ENCODE measurements at places on chromosomes 5 and 9. TPM values are rescaled to one million over a fixed set of nuclear protein-coding genes. Genes with fewer than 3 reads are reported as not detected.

ARL14EPL gene
- not detected for total RNA-seq

GRCh38 chr9:135601988-135602387 lies 37.4 kb downstream of the GLT6D1 start:
- DNase-seq, result no peak

CCNI2 gene
- not detected for total RNA-seq

DNA sequence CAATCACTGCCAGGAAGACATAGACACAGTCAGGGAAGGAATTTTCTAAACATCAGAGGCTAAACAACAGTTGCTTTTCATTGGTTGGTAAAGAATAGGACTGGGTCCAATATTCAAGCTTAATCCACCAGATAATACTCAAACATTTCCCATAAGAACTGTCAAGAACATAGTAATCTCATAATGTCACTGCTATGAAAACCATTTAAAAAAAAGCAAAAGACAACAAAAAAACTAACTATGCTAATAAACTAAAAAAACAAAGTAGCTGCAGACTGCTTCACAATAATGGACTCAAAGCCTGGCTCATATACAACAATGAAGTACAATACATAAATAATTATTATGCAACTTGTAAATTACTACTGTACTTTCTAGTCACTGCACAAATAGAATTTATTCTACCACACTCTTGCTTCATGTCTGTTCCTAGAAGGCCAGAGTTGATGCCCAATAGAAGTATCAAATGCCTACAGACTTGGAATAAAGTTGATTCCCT lies 148.7 kb downstream of the MLLT3 start:
- DNase-seq, result no peak

DNA sequence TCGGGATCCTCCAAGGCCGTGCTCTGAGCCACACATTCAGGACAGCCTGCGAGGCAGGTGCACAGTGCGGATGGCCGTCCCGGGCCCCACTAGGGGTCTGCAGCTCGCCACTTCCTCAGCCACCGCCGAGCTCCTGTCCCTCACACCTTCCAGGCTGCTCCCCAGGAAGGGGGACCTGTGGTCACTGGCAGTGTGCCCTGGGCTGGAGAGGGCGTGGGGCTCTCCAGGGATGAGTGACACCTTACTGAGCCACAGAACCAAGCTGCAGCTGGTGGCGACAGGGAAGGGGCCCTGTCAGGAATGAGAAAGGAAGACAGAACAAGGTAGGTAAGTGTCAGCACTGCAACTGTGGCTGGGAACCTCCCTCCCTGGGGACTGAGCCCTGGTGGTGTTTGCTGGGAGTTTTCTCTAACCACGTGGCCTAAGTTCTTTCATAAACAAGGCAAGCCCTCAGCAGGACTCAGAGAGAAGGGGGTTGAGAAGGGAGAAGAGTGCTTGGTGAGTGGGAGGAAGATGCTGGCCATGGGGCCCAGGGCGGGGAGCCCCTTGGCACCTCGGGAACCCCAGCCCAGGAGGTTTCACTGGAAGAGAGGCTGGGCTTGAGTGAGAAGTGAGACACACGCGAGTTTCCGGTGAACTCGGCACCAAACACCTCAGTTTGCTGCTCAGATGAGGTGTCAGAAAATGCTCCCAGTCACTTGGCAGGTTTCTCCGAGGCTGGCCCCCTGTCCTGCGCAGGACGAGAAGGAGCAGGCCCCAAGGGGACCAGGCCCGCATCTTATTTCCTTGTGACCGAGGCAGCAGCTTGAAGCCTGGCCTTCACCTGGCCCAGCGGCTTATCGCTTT lies 5.2 kb downstream of the IL13 start:
- DNase-seq, result no peak

DNA sequence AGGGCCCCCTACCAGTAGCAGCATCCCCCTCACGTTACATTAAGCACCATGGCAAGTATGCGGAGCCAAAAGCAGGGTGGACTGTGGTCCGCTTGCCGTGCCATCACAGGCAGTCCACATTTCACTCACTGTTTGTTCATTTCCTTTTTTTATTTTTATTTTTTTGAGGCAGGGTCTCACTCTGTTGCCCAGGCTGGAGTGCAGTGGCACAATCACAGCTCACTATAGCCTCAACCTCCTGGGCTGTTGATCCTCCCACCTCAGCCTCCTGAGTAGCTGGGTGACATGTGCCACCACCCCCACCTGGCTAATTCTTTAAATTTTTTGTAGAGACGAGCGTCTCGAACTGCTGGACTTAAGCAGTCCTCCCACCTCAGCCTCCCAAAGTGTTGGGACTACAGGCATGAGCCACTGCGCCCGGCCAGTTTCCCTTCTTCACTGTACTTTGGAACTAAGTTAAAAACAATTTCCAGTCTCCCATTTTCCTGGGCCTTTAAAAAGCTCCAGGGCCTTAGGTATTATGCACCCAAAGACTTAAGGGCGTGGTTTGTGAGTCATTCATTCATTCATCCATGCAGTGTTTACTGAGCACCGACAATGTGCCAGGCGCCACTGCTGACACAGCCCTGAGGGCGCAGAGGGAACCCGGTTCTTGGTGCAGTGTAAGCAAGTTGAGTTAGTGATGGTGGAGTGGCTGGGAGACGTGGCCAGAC lies 19.9 kb downstream of the PRRX2 start:
- peak; percentile 83 for DNase-seq

IFNA17 gene
- total RNA-seq, result not detected

ARHGAP26 gene
- total RNA-seq, result 32.4 TPM

PRLR gene
- total RNA-seq, result not detected

DNA sequence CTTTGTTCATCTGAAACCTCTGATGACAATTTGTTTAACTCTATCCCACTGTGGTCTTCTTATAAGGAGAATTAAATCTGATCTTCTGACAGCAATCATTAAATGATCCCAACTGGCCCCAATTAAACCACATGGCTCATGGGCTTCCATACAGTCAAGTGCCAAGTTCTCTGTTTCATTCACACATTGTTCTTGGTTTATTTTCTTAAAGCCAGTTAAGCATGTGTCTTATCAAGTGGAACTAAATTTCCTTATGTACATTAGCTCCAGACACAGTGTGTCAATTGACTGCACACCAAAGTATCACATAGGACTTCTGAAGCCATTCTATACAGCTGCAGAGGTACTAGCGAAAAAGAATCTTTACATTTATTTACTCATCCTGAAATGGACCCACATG lies 51.2 kb downstream of the MEF2C start:
- no peak for DNase-seq

DNA sequence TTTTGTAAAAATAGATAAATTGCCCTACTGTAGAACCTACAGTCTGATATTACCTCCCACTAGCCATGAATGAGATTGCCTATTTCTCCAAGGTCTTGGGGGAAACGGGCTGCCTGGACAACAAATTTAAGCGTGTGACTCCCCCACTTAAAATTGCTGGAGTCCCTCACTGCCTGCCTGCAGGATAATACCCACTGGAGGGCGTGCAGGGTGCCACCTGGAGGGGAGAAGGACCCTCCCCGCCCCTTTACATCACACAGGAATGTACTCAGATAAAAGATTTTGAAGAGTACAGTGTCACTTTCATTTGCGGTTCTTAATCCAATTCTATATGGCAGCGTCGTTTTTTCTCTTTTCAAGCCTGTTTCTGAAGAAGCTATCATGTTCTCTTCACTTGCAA lies 6.2 kb upstream of the TRIM7 start:
- DNase-seq, result no peak
